ENCODE measurements at places on chromosomes 1 and 21. TPM values are rescaled to one million over a fixed set of nuclear protein-coding genes. Genes with fewer than 3 reads are reported as not detected.

Gene OPTC
- not detected for total RNA-seq

Gene C8A
- not detected for total RNA-seq

Gene KRTAP21-2
- 1.3 TPM for total RNA-seq

Gene GMEB1
- total RNA-seq, result 9.3 TPM

Gene IL22RA1
- 0.11 TPM for total RNA-seq

Gene SLFNL1
- 0.43 TPM for total RNA-seq

Gene TLCD4
- total RNA-seq, result 4.4 TPM

Gene VAV3
- 1.2 TPM for total RNA-seq

Gene PERM1
- total RNA-seq, result 0.13 TPM

Gene SOAT1
- total RNA-seq, result 52.9 TPM

Gene CORT
- total RNA-seq, result 0.26 TPM

Gene SLC2A5
- total RNA-seq, result 0.22 TPM

Gene CYP2J2
- total RNA-seq, result 0.54 TPM

Gene C1orf94
- not detected for total RNA-seq

Gene SAMSN1
- not detected for total RNA-seq

All from articular chondrocyte of knee joint (primary cell).